SK-N-SH treated with all-trans-retinoic acid at 6 μM for 48 hours (cell line): ENCODE measurements at places on chromosomes 12 and 14.
A peak's percentile ranks its signal among the peaks of the same experiment; 100 is the strongest.

- ATAC-seq: no peak
Observed at GRCh38 chr14:41449066-41449465, 157.6 kb upstream of the LRFN5 start.

DNA sequence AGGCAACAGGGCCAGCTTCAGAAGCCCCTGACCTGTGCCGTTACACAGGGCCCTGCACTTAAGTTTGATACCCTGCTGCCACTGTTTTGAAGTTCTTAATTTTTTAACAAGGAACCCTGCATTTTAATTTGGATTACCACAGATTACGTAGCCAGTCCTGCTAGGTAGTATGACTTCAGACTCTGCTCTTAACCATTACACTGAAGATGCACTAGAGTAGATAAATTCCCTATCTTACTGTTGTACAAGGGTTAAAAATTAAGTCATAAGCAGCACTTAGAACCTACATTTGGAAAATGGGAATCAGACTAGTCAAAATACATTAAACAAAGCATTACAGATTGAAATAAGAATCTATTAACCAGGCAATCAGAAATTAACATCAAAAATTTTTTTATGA, 2.3 kb downstream of the GNPNAT1 start:
- no peak for ATAC-seq

- ATAC-seq: no peak
Observed at GRCh38 chr12:1320021-1320420, 274.4 kb downstream of the FBXL14 start.

GRCh38 chr12:3527181-3527580, 36.2 kb downstream of the PRMT8 start:
- no peak for ATAC-seq

DNA sequence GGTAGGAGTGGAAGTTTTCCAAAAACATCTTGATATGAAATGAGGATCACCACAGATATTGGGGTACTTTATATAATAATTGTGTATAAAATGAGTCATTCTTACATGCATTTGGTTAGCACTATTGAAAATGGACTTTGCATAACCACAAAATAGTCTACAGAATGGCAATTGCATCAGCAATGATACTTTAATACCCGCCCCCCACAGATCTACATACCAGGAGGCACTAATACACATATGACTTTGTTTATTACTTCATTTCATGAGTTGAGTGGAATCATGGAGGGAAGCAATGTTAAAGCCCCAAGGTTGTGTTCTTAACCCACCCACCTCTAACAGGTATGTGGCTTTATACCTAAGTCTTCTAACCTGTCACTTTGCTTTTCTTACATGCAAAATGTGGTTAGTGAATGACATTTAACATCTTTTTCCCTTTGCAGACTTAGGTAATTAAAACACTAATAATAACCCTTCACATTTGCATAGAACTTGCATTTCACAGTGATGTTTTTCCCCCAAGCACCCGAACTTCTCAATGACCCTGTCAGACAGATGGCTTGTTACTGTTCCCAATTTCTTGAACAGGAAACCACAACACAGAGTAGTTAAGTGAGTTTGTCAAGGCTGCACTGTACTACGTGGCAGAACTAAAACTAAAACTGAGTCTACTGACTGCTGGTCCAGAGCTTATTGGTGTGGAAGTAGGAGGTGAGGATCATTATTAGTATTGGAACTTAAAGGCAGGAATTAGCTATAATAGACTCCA, 101.9 kb downstream of the NPAS3 start:
- ATAC-seq: no peak

DNA sequence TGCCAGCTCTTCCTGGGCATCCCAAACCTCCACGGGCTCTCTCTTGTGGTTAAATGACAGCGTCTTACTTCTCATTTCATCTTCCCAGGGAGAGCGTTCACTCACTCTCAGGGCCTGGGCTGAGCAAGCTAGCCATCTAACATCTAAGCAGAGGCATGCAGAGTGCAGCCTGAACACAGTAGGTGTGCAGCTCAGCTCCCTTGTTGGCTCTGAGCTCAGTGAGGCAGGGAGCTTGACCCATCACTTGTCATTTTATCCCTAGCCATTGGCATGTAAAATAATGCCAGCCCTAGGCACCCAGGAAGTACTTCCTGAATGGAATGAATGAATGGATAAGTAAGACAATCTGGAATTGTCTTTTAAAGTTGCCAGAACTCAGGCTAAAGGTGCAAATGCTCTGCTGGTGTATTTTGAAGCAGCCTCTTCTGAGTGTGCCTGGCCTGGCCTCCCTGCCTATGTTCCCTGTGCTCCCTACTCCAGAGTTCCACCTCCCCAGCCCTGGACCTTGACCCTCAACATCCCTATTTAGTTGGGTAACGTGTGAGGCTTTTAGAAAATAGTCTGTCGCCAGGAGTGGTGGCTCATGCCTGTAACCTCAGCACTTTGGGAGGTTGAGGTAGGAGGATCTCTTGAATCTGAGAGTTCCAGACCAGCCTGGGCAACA, 9.5 kb upstream of the MEG3 start:
- ATAC-seq: no peak

GRCh38 chr12:561908-562593, 101.2 kb downstream of the NINJ2 start:
- no peak for ATAC-seq

GRCh38 chr14:69547701-69548348, 26.8 kb downstream of the CCDC177 start:
- peak; percentile 73 for ATAC-seq

GRCh38 chr14:61460718-61461611, 139.6 kb downstream of the PRKCH start:
- no peak for ATAC-seq

GRCh38 chr14:23047751-23048693, 6.0 kb downstream of the PSMB11 start:
- no peak for ATAC-seq

- peak; percentile 49; the same call in 2 of the 3 replicates for ATAC-seq
Observed at GRCh38 chr12:25578411-25579143, 25.5 kb upstream of the LMNTD1 start.

DNA sequence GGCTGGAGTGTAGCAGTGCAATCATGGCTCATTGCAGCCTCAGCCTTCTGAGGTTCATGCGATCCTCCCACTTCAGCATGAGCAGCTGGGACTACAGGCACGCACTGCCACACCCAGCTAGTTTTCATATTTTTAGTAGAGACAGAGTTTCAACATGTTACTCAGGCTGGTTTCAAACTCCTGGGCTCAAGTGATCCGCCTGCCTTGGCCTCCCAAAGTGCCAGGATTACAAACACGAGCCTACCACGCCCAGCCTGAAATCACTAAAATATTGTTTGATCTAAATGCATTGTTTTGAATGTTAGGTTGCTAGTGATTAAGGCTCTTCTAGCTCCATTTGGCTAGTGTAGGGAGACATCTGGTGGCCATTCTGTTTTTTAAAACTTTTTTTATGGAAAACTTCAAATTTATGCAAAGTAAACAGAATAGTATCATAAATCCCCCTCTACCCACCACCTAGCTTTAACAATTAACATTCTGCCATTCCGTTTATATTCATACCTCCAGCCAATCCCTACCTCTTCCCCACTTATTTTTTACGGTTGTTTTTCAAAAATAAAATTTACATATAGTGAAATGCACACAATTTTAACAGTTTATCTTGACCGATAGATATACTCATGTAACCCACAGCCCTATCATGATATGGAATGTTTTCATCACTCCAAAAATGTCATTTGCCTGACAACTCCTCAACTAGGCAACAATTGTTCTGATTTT, 37.8 kb downstream of the MYO1H start:
- ATAC-seq: peak; percentile 84

DNA sequence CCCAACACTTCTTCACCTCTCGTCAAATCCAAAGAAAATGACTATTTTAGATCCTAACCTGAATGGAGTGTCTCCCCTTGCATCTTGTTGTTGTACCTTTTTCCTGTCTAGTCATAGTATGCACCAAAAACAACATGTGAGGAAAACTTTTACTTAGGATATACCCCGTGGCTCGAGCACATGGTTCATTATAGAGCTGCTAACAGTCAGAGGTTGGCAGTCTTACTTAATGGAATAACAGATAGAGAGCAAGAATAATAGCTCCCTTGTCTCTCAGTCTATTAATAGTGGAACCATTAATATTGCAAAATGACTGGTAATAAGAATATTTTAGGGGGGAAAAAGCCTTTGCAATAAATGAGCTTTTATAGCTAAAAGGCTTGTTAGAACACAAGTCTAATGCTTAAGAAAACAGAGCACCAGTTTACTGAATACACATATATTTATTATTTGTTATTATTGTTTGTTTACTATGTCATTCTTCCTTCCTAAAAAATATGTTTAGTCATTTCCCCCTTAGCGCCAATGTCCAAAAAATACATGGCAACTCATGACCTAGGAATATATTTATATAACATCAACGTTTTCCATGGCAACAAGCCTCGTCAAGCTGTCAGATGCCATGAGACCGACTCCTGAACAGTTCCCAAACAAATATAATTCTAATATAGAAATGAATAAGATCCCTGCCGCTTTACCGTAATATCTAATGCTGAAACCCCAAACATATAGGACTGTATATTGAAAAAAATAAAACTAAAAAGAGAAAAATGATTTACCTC, 592.4 kb downstream of the SOX5 start:
- no peak for ATAC-seq

- peak; percentile 97 for ATAC-seq
Observed at GRCh38 chr14:60734465-60735242, at the start of gene MNAT1. MNAT1 (plus strand) TSS chr14:60734761; CDS start chr14:60734863, 102 bp downstream.

DNA sequence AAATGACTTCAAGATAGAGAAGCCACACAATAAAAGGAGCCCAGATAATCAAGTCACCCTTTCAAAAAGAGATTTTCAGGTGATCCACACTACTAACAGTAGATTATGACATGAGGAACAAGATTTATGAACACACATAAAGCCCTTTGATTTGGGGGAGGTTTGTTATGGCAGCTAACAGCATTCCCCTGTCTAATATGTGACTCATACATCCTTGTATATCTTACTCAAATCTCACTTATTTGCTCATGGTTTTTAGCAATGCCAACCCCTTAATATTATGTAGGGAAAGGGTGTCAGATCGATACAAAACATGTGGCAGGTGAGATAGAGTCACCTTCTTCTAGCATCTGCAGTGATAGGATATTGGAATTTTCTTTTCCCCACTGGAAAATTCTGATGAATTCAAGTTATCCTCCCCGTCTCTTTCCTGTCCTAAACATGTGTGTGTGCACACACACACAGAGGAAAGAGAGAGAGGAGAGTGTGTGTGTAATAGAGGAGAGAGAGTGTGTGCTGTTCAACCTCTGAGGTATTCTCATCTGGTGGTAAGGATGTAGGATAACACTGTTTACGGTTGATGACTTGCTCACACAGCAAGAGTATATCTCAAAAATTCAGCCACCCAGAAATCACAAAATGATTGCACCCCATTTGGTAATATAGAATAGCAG, 319.9 kb downstream of the KCNC2 start:
- ATAC-seq: peak; percentile 80

DNA sequence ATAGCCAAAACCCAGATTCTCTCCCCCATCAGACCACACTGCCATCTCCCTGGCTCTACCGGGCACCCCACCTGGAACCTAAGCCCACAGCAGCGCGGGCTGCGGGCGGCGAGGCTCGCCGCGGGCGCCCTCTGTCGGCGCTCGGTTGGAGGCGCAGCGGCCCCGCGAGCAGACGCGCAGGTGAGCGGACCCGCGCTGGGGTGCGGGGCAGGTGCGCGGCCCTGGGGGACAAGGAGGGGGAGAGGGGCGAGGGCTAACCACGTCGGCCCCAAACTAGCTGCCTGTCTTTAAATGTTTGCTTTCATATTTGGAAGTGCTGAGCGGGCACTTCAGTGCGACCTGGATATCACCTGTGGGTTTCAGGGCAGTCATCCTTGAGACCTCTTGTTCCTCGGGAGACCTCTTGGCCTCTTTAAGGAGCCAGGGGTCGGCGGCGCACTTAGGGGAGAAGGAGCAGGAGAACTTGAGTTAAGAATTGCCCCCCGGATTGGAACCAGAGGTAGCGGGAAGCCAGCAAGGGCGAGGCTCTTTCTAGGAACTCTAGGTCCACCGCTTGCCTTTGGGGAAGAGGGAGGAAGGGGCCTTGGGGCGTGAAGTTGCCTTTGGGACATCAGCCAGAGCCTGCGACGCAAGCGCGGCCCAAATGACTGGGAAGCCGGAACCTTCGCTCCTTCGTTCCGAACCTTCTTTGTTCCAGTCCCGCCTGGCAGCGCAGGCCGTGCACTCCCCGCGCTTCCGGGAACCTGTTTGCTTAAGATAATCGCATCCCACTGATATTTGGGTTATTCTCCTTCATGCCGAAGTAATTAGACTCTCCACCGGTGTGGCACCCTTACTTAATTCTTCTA, 78.7 kb downstream of the NEDD1 start:
- no peak for ATAC-seq

- no peak for ATAC-seq
Observed at GRCh38 chr12:109127533-109128242, 11.3 kb downstream of the ACACB start.

DNA sequence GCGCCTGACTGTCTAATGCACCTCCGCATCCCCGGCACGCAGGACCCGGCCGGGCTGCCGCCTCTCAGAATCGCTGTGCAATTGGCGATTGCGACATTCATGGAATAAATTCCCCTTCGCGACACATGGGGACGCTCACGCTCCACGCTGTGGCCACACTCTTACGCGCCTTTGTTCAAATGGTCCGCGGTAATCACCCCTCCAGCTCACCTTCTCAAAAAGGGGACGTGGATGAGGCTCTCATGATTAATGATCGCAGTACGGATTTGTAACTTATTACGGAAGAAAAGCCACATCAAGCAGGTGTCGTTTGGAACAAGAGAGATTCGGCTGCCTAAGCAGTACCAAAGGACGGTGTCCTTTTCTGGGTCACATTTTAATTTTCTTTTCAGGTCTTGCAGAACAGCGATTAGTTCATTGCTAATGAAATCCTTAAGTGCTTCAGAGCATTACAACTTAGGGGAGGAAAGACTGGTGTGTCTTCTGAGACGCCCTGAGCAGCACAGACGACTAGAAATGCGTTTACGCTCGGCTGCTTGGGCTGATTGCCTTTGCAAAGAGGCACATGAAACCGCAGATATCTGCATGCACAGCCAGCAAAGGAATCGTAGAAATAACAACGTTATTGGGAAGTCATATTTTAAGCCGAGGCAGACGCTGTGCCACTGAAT, 37.3 kb upstream of the ADGRD1 start:
- ATAC-seq: no peak

DNA sequence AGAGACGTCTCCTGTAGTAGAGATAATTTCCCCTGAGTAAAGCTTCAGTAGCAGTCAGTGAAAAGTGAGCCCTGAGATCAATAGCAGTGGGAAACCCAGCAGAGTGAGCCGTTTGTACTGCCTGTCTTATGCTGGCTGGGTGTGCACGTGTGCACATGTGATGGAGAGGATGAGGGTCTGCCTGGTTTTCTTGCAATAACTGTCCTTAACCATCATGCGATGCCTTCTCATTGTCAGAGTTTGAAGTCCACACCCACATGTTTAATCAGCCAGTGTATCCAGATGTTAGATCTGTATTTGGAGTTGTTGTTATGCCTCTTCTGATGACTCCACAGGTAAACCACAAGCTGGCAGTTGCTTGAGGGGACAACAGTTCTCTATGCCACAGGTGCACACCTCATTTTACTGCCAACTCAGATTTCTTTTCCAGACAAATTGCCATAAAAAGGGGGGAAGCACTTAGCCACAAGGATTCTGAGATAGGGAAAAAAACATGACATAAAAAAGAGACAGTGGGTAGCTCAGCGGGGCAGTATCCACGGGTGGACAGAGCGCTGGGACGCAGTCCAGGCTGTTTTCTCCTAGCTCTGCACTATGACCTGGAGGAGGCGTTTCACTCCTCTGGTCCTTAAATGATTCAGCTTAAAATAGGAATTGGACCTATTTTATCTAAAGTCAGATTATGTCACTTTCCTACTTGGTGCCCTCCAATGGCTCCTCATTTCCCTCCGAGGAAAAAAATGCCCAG, 192.3 kb downstream of the ANO6 start:
- ATAC-seq: no peak

- 0 out of 3 replicates have a peak, but pooled peaks have one; percentile 7 for ATAC-seq
Observed at GRCh38 chr14:104705340-104706047, 16.1 kb downstream of the INF2 start.
